ENCODE measurements at places on chromosomes 2 and 18.

DNA sequence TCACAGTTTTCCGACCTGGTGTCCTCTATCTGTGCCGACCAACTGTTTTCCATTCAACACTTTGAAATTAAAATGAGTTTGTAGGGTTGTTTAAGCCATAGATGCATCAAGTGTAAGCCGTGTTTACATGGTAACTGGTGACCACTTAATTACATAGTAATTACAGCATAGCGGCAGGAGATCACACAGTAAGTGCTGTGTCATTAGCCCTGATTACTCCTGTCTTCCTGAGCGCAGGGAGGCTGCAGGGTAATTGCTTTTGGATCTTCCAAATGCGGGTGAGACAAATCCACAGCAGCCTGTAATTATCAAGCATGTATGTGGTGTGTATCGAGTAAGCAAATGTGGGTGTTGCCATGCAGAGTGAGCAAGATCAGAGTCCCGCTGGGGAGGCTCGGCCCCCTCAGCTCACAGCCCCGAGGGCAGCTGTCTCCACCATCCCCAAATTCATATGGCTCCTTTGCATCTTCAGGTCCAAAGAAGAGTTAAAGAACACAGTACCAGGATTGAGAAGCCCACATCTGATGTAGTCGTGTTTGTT, 71.5 kb upstream of the HDAC4 start:
- no peak for DNase-seq

GRCh38 chr2:1205853-1206252, 207.4 kb upstream of the TPO start:
- no peak for DNase-seq

DNA sequence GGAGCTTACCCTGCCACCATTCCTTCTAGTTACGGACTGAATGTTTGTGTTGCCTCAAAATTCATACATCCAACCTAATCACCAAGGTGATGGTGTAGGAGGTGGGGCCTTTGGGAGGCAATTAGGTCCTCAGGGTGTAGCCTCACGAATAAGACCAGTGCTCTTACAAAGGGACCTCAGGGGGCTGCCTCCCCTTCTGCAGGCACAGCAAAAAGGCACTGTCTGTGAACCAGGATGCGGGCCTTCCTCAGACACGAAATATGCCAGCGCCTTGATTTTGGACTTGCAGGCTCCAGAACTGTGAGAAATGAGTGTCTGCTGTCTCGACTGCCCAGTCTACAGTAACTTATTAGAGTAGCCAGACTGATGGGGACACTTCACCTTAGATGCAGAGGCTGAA, 150.4 kb upstream of the HDAC4 start:
- DNase-seq: no peak

- DNase-seq: peak; percentile 33
Observed at GRCh38 chr2:32357318-32358110, 691 bp downstream of the BIRC6 start.

DNA sequence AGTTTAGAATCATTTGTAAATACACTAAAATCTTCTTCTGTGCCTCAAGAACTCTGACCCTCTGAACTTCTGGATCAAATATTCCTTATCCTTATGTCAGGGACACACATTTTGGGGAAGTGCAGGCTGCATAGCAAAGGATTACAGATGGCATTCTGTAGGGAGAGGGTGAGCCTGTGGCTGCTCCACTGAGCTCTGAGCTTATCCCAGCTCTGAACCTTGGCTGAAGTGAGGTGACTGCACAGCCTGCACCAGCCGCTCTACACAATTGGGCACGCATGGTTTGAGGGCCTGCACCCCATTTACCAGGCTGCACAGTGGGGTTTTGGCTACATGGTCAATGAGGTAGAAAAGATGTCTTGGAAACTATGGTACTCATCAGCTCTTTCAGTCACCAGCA, 251.6 kb downstream of the GALR1 start:
- DNase-seq: no peak

- DNase-seq: no peak
Observed at GRCh38 chr2:119943058-119943457, 69.8 kb upstream of the EPB41L5 start.

- DNase-seq: no peak
Observed at GRCh38 chr2:62038975-62039771, 133.7 kb downstream of the COMMD1 start.

DNA sequence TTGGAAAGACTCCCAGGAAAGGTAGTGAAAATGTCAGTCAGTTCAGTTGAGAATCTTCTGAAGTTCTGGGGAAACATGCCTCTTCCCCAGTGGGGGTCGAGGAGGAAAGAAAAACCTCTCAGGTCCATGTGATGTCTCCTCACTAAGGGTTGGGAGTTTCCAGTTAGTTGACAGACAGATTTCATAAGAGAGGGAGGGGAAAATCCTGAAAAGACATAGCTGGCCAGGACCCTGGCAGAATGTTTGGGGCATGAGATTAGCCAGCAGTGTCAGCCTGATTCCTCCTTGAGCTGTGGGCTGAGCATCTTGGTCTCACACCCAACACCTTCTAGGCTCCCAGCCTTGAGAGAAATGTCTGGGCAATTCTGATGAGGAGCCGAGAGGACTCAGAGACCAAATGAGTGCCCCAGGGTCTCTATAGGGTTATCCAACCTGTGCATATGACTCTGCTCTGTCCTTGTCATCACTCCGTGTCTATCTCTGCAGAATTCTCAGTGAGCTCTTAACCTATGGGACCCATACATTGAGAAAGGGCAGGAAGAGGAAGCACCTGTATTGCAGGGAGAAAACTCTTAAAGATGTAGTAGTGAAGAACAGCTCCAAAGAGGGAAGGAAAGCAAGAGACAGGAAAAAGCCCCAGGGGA, 13.9 kb downstream of the BMP10 start:
- no peak for DNase-seq

DNA sequence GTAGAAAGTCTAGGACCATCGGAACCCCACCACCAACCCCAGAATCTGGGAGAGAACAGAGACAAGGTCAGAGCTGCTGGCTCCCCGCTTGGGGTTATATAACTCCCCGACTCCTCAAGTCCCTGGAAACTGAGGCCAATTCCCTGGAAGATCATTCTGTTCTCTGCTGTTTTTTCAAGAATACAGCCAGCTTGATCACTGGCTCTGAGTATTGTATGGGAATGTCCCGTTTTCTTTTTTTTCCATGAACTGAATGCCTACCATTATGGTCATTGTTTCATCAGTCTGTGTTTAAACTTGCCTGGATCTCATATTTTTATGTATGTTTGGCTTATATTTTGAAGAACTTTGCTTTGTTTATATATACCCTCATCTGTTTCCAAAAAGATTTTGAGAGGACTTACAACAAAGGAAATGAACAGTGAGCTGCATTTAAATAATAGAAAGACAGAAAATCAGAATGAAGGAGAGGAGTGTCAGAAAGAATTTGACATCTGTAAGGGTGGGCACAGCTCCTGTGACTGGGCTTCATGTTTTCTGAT, 90.0 kb upstream of the ALPP start:
- DNase-seq: no peak

DNA sequence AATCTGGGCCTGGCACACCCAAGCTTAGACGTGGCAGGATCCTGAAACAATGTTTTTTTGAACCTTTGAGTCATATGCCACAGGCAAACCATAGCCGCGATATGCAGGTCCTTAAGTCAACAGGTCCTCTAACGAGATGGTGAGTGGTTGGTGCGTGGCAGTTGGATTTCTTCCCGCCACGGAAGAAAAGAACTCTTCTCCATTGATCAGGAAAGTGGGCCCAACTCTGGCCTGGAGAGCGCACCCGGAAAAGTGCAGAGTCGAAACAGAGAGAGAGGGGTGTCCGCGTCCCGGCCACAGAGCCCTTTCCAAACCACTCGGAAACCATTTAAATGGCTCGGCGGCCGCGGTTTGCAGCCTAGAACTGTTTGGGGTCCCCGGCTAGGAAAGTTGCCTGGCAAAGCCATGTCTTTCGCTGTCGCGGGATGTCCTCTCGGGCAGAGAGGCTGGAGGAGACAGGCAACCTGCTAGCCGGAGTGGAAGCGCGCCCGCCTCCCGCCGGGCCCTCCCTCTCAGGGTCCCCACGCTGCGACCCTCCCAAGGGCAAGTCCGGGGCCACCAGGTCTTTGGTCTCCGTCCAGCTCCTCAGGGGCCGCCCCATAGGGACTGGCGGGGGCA, 777 bp downstream of the GALNT3 start:
- no peak for DNase-seq

GRCh38 chr18:51525453-51526225, 328.2 kb upstream of the MEX3C start:
- no peak for DNase-seq

- DNase-seq: no peak
Observed at GRCh38 chr18:31104444-31104843, 2.2 kb upstream of the DSC2 start.

- DNase-seq: no peak
Observed at GRCh38 chr2:6443061-6443823, 422.5 kb downstream of the CMPK2 start.

DNA sequence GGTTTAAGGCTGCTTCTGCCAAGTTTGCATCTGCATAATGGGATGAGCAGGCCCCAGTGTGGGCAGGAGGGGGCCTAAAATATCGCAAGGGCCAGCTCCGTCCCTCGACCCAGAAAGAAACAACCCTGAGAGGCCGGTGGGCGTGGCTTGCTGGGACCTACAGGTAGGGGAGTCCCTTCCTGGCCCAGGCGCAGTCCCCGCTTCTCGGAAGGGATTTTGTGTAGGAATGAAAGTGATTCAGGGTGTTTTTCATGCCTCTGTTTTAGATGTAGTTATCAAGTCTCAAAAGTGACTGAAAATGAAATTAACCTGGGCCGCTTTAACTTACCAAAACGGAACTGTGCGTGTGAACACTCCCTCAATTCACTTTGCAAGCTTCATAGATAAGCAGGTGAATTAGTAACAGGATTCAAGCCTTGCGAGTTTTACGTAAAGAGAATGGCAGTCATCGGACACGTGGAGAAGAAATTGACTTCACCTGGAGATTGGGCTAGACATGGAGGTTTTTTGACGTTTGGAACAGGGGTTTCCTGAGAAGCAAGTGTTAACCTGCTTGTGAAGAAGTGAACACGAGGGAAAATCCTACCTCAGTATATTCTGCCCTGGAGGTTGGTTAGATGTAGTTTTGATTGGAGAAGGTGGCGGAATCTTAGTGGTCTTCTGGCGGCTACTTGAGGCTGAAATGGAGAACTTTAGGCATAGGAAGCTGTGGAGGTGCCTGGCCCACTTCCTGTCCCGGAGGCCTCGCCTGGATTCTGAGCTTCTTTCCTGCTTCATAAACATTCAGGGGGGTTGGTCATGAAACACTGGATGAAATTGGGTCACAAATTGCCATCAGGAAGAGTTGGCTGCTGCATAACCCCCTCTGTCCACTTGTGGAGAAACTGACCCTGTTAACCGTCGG, 1.7 kb downstream of the NCK2 start:
- DNase-seq: peak; percentile 88

DNA sequence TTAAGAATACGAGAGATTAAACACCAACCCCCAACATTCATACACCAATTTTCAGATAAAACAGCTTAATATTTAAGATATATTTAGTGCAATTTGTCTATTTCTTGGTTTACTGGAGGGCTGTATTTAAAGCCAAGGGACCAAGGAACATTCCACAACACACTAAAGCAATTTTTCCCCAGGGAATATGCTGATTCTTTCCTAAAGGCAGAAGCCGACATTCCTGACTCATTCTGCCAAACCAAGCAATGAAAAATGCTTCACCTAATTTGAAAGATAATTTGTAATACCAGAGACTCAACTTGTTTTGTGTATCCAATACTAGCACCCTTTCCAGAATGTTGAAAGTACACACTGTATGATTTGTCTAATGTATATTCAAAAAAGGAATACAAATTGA, 1267.6 kb upstream of the PIK3C3 start:
- no peak for DNase-seq

GRCh38 chr2:67258831-67259230, 138.3 kb upstream of the ETAA1 start:
- DNase-seq: no peak

- peak; percentile 12 for DNase-seq
Observed at GRCh38 chr2:132547090-132547687, 122.8 kb downstream of the LYPD1 start.

DNA sequence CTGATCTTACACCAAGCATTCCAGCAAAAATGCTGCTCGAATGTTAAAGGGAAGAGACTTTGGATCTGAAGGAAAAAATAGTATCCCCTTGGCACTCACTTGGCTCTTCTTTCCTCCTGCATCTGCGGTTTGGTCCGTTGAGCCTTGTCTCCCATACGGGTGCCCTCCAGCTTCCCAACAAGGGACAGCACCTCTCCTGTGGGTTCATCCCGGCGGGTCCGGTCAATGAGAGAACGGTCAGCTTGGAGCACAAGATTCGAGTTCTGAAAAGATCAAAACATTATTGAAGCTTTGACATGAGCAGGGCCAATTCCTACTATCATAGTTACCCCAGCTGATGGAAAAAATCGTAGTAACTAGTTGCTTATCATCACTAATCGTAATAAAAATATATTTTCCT, 740 bp downstream of the SNRNP200 start:
- DNase-seq: no peak

GRCh38 chr2:191025135-191025534, 11.2 kb upstream of the STAT1 start:
- no peak for DNase-seq

- DNase-seq: no peak
Observed at GRCh38 chr2:105387225-105387624, 11.6 kb downstream of the FHL2 start.

DNA sequence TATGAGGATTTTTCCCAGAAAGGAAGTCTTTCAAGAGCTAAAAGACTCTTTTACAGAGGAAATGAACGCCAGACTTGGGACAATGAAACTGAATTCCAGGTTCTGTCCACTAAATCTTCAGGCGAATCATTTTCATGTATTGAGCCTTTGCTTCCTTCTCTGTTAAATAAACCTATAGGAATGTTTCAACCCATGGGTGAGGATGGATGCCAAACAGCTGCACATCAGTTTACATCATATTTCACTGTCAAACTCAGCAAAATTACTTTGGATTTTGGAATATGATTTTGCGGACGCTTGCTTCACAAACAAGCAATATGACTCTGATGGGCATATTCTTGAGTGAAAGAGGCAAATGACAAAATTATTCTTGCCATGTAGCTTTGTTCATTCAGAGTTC, 256.1 kb upstream of the ZNF521 start:
- DNase-seq: no peak

DNA sequence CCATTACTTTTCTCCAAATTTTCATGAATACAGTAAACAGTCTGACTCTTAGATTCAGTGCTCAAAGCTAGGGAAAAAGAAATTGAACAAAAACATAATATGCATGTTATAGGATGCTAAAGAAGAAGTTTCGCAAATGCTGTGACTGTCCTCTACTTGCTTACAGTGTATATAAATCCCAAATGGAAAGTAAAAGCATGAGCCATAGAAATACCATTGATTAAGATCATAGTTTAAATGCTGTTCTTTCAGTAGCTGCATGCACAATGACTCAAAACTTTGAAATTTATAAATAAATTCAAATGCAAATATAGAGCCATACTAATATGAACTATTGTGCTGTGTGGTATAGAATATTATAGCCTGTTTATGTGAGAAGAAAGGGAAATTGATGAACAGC, 1113.9 kb upstream of the ACVR2A start:
- no peak for DNase-seq

All from activated T-cell treated with anti-CD3 and anti-CD28 coated beads for 48 hours (primary cell).